Calu3 (cell line): ENCODE measurements at places on chromosomes 1 and 21.

DNA sequence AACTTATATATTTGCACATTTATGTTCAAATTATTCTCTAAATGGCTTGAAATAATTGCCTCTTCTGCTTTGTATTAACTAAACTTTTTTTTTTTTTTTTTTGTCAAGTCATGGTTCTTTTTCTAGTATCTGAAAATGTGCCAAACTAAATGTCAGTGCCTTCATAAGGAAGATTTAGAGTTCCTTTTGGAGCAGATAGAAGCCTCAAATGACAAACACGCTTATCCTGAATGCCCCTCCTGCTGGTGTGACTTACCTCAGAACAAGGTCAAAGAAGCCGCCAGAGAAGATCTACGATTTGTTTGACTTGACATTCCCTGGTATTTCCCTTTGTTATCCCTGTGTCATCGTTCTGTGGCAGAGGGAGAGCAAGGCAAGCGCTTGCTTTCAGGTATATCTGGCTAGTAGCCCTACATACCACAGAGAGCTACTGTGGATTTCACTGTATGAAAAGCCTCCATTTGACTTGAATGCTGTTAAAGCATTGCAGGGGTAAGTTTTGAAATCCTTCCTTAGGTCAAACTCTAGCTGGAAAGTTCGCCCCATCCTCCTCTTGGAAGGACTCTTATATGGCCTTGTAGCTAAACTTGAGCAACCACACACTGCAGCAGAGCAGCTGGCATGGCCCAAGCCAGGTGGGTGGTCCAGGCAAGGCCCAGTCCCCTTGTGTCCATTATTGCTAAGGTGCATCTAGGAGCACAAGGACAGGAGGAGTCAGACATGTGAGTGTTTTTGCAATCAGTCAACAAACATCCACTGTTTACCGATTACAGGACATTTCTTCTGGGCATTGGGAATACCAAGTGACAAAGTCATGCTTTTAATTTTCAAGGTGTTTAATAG lies 285.4 kb upstream of the USP25 start:
- H3K27me3 ChIP-seq, result no peaks in the 10 kb centered on the region
- H3K4me1 ChIP-seq, result no peaks in the 10 kb centered on the region
- no peaks in the 10 kb centered on the region for H3K36me3 ChIP-seq

GRCh38 chr1:201772178-201772577 lies 56.8 kb upstream of the IPO9 start:
- H3K4me3 ChIP-seq, result no peak overlapping the region
- H3K36me3 ChIP-seq, result no peaks in the 10 kb centered on the region
- no peak overlapping the region for H3K27ac ChIP-seq
- no peaks in the 10 kb centered on the region for H3K27me3 ChIP-seq
- H3K4me1 ChIP-seq, result peaks cover 13% of the 10 kb centered on the region

- H3K4me3 ChIP-seq, result peak overlapping the region; percentile 59
- peak overlapping the region; percentile 95 for H3K27ac ChIP-seq
- no peaks in the 10 kb centered on the region for H3K27me3 ChIP-seq
- H3K4me1 ChIP-seq, result peaks cover 62% of the 10 kb centered on the region
Observed at GRCh38 chr1:12594966-12595756, 22.8 kb downstream of the DHRS3 start.

DNA sequence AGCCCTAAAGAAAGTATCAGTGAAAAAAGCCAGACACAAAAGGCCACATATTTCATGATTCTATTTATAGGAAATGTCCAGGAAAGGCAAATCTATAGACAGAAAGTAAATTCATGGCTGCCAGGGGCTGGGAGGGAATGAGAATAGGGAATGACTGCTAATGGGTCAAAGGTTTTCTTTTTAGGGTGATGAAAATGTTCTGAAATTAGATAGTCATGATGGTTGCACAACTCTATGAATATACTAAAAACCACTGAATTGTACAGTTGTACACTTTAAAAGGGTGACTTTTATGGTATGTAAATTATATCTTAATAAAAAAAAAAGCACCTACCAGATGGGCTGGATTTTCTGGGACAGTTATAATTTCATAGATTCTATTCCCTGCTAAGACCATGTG lies 114.8 kb downstream of the CNIH3 start:
- H3K27ac ChIP-seq, result no peak overlapping the region
- H3K4me1 ChIP-seq, result peaks cover 21% of the 10 kb centered on the region
- H3K4me3 ChIP-seq, result no peak overlapping the region
- H3K27me3 ChIP-seq, result peaks cover 7% of the 10 kb centered on the region

DNA sequence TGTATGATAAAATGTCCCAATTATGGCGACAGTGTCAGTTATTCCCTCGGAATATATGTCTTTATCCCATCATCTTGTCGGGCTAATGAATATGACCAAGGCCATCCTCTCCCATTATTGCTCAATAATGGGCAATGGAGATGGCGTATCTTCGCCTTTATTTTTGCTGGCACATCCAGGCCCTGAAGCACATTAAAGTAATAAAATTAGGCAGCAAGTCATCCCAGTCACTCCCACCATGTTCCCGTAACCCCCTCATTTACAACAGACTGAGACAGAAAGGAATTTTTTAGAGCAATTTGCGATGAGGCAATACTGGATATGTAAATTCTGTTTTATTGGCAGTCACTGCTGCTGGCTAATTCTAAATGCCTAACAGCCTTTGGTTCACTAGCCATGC lies 35.3 kb downstream of the CLIC6 start:
- no peak overlapping the region for H3K4me3 ChIP-seq
- H3K4me1 ChIP-seq, result no peaks in the 10 kb centered on the region
- no peak for DNase-seq
- no peaks in the 10 kb centered on the region for H3K36me3 ChIP-seq
- H3K27ac ChIP-seq, result no peak overlapping the region

- DNase-seq, result no peak
- H3K4me1 ChIP-seq, result no peaks in the 10 kb centered on the region
- no peaks in the 10 kb centered on the region for H3K36me3 ChIP-seq
- no peak overlapping the region for H3K4me3 ChIP-seq
Observed at GRCh38 chr1:91537281-91537986, 36.8 kb downstream of the CDC7 start.

DNA sequence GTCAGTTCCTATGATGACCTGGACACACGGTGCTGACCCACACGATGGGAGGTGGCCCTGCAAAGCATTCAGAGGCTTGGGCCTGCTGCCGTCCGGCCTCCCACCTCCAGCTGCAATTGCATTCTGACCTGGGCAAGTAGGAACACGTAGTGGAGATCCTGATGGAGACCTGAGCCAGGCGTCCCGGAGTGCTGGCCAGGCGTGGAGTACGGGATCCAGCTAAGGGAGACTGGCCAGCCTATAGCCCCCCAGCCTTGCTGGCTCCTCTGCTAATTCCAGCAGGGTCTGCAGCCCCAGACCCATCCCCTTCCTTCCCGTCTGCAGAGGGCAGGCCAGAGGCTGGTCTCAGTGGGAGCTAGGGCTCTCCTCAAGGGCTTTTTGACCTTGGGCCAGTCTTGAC lies 11.2 kb downstream of the CD46 start:
- no peak overlapping the region for H3K27ac ChIP-seq
- H3K36me3 ChIP-seq, result peaks cover 98% of the 10 kb centered on the region
- no peak for DNase-seq
- no peaks in the 10 kb centered on the region for H3K4me1 ChIP-seq
- H3K4me3 ChIP-seq, result no peak overlapping the region
- H3K27me3 ChIP-seq, result no peaks in the 10 kb centered on the region

DNA sequence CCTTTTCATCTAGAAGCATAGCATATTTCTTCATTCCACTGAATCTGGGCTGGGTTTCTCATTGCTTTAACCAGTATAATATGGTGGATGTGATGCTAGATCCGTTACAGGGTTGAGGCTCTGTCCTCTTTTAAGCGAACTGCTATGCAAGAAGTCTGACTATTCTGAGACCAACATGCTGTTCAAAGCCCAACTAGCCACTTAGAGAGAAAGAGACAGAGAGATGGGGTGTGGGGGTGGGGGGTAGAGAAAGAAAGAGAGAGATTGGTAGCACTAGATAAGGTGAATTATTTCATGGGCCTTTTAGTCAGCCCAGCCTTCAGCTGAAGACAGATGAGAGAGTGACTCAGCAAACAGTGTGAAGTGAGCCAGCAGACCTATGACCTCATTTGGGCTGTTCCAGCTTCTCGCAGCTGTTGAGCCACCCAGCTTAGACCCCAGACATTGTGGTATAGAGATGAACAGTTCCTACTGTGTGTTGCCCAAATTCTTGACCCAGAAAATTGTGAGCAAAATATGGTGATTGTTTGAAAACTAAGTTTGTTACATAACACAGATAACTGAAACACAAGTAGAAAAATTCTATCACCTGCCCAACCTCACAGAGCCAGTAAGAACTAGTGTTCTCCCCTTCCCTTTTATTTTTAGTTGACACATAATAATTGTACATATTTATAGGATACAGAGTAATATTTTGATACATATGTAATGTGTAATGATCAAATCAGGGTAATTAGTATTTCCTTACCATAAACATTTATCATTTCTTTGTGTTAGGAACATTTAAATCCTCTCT lies 40.7 kb upstream of the PRKACB start:
- H3K4me3 ChIP-seq, result no peak overlapping the region
- H3K36me3 ChIP-seq, result no peaks in the 10 kb centered on the region
- peak overlapping the region; percentile 61 for H3K27ac ChIP-seq
- no peaks in the 10 kb centered on the region for H3K27me3 ChIP-seq
- DNase-seq, result peak; percentile 21
- peaks cover 18% of the 10 kb centered on the region for H3K4me1 ChIP-seq

GRCh38 chr1:27726173-27727044 lies 648 bp downstream of the FAM76A start:
- peak overlapping the region; percentile 68 for H3K4me3 ChIP-seq
- peaks cover 18% of the 10 kb centered on the region for H3K36me3 ChIP-seq
- H3K4me1 ChIP-seq, result no peaks in the 10 kb centered on the region
- H3K27me3 ChIP-seq, result no peaks in the 10 kb centered on the region
- H3K27ac ChIP-seq, result no peak overlapping the region

GRCh38 chr1:16114527-16115467 lies 41.1 kb downstream of the EPHA2 start:
- H3K27ac ChIP-seq, result no peak overlapping the region
- H3K36me3 ChIP-seq, result peaks cover 27% of the 10 kb centered on the region
- no peak overlapping the region for H3K4me3 ChIP-seq
- peaks cover 18% of the 10 kb centered on the region for H3K27me3 ChIP-seq
- DNase-seq, result no peak

GRCh38 chr1:181086926-181087325 lies 1.6 kb upstream of the IER5 start:
- H3K36me3 ChIP-seq, result peaks cover 42% of the 10 kb centered on the region
- DNase-seq, result no peak
- H3K4me1 ChIP-seq, result peaks cover 13% of the 10 kb centered on the region

DNA sequence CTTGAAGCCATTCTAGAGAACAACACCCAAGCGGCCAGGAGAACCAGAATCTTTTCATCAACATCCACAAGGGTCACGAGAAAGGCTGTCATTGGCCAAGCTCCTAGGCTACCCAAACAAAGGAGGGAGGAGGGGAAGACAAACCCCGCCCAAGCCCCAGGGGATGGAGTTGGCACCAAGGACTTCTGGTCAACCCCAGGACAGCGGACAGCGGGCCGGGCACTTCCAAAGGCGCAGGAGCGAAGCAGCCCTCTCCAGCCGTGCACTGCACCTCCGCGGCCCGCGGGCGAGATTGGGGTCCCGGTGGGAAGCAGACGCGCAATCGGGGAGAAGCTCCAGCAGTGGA lies at the start of gene CLIC6:
Gene CLIC6 (plus strand): TSS at position 192 of the 346 bp plus-strand sequence. CDS start 395 bp downstream, outside the sequence.
- no peak within 1 kb of the TSS for H3K4me3 ChIP-seq
- no peak within 1 kb of the TSS for H3K27ac ChIP-seq
- peaks cover 16% of the 10 kb centered on the region for H3K4me1 ChIP-seq
- peaks cover 4% of the 10 kb centered on the region for H3K36me3 ChIP-seq
- DNase-seq, result no peak
- peaks cover 25% of the 10 kb centered on the region for H3K27me3 ChIP-seq

GRCh38 chr1:75087278-75087677 lies 46.9 kb upstream of the LHX8 start:
- no peak overlapping the region for H3K27ac ChIP-seq
- H3K36me3 ChIP-seq, result no peaks in the 10 kb centered on the region
- no peak for DNase-seq
- no peaks in the 10 kb centered on the region for H3K4me1 ChIP-seq

- H3K27ac ChIP-seq, result no peak overlapping the region
- H3K36me3 ChIP-seq, result peaks cover 8% of the 10 kb centered on the region
- peaks cover 27% of the 10 kb centered on the region for H3K4me1 ChIP-seq
- H3K4me3 ChIP-seq, result no peak overlapping the region
- no peak for DNase-seq
Observed at GRCh38 chr1:151476083-151476482, 16.8 kb upstream of the POGZ start.

DNA sequence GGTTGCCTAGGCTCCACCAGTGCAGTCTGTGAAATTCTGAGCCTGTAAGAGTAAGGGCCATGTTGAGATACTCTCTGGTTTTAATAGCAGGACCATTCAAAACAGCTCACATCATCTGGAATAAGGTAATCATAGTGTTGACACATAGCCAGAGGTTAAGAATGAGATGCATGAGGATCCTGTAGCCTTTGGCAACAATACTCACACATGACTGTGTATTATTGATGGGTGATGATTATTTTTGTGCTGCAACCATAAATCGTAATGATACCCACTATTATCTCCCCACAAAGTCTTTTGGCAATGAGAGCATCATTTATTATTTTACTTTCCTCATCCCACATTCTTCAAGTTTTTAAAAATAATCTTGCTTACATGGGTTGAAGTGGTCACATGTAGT lies 35.5 kb downstream of the KCNK2 start:
- no peak for DNase-seq
- H3K27me3 ChIP-seq, result no peaks in the 10 kb centered on the region

- peaks cover 61% of the 10 kb centered on the region for H3K4me1 ChIP-seq
- no peaks in the 10 kb centered on the region for H3K27me3 ChIP-seq
- H3K36me3 ChIP-seq, result peaks cover 83% of the 10 kb centered on the region
- no peak overlapping the region for H3K4me3 ChIP-seq
- no peak for DNase-seq
Observed at GRCh38 chr1:6222636-6223035, 13.1 kb downstream of the ICMT start.

DNA sequence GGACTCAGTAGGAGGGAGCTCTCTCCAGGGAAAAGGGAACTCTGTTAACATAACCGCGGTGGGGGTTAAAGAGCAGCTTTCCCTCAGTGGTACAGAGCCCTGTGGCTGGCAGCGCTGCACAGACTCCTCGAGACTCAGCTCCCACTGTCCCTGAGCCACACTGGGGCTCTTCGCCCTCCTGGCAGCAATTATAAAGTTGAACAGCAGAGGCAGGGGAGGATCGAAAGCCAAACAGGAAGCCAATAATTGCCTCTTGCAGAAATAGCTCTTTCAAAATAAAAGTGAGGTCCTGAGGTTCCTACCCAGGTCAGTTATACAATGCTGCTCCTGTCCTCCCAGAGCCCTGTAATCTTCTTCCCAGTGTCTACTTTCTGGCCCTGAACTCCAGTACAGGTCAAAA lies 77.0 kb downstream of the FAM78B start:
- no peak overlapping the region for H3K27ac ChIP-seq
- no peaks in the 10 kb centered on the region for H3K4me1 ChIP-seq
- peaks cover 16% of the 10 kb centered on the region for H3K27me3 ChIP-seq
- no peaks in the 10 kb centered on the region for H3K36me3 ChIP-seq

GRCh38 chr21:32322103-32322502 lies 23.4 kb downstream of the MRAP start:
- peaks cover 13% of the 10 kb centered on the region for H3K4me1 ChIP-seq
- no peak overlapping the region for H3K4me3 ChIP-seq
- H3K36me3 ChIP-seq, result peaks cover 27% of the 10 kb centered on the region
- H3K27me3 ChIP-seq, result no peaks in the 10 kb centered on the region
- no peak overlapping the region for H3K27ac ChIP-seq
